ENCODE measurements at places on chromosomes 12 and 14.

GRCh38 chr12:107263980-107264379 is 170.6 kb upstream of the CRY1 start:
- no peak for DNase-seq

GRCh38 chr14:36653413-36653812 is 8.2 kb upstream of the PAX9 start:
- no peak for DNase-seq

DNA sequence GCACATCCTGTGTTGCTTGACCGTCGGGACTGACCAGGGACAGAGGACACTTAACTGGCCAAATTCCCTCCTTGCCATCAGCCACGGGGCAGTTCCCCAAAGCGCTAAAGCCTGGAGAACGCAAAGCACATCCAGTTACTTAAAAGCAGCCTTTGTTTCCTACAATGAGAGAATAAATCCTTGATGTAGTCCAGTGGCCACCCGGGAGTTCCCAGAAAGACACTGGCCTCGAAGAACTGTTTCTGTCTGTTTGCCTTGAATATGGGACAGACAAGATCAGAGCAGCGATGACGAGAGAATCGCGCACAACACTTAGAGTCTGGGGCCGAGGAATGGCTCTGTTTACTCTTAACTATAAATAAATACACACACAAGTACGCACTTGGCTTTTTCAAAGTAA is 102.2 kb downstream of the TNFAIP2 start:
- no peak for DNase-seq

- no peak for DNase-seq
Measured at GRCh38 chr12:104680070-104680469, 223.3 kb downstream of the CHST11 start.

DNA sequence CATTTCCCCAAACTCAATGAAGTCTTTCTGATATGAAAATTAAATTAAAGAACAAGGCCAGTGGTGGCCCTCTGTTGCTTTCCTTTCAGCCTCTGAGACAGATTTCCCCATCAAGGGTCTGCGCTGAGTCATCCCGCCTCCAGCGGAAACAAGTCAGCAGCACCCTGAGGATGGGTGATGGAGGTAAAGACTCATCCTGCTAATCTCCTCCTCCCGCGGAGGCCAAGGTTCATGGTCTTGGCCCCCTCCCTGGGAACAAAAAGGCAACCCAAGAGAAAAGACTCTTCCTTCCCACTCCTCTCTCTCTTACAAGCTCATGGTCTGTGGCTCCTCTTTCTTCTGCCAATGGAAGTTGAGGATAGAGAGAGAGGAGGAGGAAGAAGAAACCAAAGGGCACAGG is 9.0 kb upstream of the NUMB start:
- no peak for DNase-seq

DNA sequence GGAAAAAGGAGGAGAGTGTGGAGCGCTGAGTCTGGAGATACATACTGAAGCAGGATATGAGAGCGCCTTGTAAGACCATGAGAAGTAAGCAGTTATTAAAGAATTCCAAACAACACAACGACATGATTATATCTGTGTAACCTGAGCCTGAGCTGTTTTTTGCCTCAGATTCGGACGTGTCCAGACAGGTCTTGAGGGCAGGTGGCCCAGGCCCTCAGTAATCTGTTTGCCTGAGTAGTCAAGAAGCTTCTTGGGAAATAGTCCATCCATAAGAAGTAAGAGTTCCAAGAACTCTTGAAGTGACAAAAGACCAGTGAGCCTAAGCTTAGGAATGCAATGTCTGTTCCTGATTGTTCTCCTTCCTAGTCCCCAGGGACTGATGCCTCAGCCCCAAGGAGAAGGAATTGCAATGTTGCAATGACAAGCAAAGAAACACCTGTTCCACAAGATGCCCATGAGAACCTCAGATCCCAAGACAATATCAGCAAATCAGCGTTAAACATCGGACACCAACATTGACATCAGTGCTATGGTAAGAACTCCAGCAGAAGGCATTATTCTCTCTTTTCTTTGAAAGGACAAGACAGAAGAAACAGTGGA is 34.7 kb upstream of the ADAMTS20 start:
- DNase-seq, result no peak

DNA sequence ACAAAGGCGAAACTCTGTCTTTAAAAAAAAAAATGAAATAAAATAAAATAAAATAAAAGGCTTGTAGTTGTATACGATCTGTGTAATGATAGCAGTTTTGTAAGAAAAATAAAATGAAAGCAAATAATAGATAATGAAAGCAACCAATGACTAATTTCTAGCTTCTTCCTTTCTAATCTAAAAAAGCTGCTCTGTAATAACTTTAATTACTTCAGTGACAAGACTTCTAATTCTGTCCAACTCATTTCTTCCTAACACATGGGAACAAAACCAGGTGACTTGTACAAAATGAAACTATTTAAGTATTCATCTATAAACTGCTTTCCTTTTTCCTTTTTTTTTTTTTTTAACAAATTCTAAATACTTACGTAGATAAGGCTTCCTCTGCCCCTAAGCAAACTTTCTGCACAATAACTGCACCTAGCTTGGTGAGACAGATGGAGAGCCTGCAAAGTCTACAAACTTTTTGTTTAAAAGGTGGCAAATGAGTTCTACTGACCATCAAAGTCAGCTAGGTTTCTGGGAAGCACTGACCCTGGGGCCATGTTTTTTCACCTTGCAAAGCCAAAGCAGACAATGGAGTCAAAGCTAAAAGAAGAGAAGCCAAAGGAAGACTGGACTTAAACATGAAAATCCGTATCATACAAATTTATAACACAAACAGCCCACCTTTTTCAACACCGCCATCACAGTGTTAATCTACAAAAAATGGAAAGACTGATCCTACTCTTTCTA is 28.2 kb downstream of the DENND5B start:
- no peak for DNase-seq

DNA sequence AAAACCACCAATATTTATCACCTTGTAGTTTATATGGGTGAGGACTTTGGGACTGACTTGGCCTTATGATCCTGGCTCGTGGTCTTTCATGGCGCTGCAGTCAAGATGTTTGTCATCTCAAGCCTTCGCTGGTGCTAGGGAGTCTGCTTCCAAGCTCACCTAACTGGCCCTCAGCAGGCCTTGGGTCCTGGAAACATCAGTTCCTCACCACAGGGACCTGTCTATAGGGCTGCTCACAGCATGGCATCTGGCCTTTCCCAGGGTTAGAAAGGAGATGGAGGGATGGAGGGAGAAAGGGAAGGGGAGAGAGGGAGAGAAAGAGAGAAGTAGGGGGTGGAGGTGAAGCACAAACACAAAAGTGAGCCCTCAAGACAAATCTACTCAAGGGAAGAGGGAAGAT is 31.7 kb downstream of the VCPKMT start:
- DNase-seq, result no peak

DNA sequence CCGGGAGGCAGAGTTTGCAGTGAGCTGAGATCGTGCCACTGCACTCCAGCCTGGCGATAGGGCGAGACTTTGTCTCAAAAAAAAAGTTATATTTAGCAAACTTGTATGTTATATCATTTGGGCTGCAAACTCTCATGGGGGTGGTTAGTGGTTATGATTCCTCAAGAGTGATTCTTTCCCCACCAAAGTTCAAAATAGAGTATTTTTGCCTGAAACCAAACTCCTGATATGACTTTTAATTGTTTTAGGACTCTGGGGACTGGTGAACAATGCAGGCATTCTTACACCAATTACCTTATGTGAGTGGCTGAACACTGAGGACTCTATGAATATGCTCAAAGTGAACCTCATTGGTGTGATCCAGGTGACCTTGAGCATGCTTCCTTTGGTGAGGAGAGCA is 18.6 kb downstream of the HSD17B6 start:
- DNase-seq, result no peak

- no peak for DNase-seq
Measured at GRCh38 chr12:47577206-47577989, 128.4 kb downstream of the RPAP3 start.

DNA sequence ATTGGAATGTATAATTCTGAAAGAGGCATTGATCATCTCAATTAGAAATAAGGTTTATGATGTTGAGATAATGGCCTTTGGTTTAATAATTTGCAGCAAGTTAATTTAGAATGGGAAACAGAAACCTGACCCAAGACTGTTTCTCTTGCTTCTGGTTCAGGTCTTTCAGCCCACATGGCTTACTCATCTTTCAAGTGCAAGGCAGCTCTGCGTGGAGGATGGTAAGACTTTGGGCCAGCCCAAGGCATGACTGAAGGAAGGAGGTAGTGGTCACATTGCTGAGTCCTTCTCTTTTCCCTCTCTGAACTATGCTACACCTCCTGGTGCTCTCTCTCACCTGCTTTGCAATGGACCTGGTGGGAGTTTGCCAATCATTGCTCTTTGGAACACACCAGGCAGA is 98.7 kb downstream of the CAND1 start:
- no peak for DNase-seq

GRCh38 chr12:7610006-7610405 is 55.7 kb downstream of the APOBEC1 start:
- DNase-seq, result no peak

DNA sequence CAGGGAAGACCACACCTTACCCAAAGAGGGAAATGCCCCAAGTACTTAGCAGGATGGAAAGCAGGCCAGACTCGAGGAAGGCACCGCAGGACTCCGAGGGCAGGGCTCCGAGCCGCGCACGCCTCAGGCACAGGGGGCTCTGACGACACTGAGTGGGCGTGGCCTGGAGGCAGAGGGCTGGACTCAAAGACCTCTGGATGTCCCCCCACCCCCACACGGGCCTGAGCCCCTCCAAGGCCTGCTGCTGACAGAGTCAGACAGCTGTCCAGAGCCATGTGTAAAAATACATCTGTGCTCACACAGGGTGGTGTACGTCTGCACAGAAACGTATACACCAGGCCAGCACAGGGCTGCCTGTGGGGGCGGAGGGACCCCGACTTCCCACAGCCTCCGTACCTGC is 1.4 kb downstream of the AKT1 start:
- no peak for DNase-seq

- DNase-seq, result no peak
Measured at GRCh38 chr12:3003357-3003992, 44.3 kb downstream of the TEAD4 start.

DNA sequence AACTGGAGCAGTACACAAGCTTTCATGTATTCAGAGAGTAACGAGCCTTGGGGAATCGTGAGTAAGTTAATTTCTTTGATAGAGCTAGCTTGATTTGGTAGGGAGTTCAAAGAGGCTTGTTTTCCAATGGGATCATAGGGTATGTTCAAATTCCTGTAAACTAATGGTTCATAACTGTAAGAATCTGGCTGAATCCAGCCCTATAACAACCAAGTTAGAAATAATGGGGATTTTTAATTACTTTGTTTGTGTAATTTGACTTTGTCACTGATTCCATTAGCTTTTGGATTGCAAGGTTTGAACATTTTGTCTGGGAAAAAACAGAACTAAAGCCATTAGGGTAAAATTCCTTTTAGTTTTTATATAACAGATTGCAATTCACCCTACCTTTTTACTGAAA is 94.0 kb downstream of the WNK1 start:
- DNase-seq, result no peak

DNA sequence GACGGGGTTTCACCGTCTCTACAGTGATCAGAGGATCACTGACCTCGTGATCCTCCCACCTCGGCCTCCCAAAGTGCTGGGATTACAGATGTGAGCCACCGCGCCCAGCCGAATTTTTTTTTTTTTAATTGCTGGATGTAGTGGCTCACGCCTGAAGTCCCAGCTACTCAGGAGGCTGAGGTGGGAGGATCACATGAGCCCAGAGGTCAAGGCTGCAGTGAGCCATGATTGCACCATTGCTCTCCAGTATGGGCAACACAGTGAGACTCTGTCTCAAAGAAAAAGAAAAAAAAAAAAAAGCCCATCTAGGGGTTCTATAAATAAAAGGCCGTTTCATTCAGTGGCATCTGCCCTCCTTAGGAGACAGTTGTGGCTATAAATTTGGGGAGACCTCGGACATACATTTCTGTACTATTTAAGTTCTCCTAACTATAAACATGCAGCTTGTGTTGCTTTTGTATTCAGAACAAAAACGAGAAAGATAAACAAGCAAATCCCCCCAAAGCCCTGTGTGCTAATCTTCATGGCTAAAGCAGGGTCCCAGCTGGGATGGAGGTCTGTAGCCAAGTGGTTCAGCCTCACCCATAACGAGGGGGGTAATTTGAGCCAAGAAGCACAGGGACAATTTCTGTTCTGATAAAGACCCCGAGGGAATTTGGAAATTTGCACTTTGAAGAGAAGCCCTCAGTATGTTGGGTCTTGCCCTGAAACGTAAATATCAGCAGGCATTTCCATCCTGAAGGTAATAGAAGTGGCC is 35.0 kb upstream of the BCL7A start:
- DNase-seq, result no peak

- peak; percentile 66 for DNase-seq
Measured at GRCh38 chr14:75277008-75277814, 1.4 kb upstream of the FOS start.

- DNase-seq, result no peak
Measured at GRCh38 chr12:53065470-53065869, 13.7 kb downstream of the SPRYD3 start.

- no peak for DNase-seq
Measured at GRCh38 chr14:94689985-94690400, 77.8 kb downstream of the SERPINA3 start.

GRCh38 chr14:99124482-99125105 is 147.4 kb downstream of the BCL11B start:
- no peak for DNase-seq

DNA sequence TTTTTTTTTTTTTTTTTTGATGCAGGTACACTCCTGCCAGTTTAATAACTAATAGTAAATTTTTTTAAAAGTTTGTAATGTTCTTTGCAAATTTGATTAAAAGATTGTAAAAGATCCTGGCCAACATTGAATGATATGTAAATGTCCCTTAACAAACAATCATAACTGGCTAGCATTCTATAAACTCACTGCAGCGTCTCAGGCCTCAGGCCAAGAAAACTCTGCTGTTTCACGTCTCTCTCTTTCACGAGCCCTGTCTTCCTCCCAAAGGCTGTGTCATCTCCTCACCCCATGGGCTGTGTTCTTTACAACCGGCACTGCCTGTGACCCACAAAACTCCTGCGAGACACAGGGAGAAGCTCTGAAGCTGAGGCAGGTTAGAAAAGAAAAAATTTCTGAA is 103.3 kb downstream of the NUAK1 start:
- no peak for DNase-seq

DNA sequence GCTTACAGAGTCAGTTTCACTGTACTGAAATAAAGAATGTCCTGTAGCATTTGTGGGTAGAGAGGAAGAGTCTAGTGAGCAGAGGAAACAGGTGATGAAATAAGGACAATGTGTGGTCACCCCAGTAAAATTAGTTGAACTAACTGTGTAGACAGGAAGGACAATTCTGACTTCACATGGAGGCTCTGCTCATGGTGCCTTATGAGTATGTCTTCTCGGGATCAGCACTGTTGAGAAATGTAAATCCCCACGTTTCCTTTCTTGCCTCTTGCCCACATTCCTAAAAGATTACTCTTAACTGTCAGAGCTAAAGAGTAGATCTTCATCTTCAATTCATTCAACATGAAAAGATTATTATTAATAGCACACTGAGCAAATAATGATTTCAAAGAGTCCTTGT is 113.2 kb upstream of the FLRT2 start:
- no peak for DNase-seq

DNA sequence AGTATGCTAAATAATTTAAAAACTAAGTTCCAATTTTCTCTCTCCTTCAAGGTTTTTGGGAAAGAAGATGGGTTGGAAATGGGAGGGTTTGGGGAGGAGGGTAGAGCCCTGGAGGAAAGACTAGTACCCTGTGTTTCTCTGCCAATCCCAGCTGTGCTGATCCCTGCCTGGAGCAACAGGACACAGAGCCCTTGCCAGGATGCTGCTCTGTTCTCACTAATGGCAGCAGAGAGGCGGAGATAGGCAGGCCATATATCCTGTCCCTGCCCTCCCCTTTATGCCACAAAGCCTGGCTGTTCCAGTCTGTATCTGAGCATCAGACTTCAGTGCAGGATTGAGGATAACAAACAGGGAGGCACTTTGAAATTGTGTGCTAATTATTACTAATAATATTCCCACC is 99.0 kb downstream of the C12orf75 start:
- DNase-seq, result no peak

All from central memory CD8-positive, alpha-beta T cell (primary cell).